Ascending aorta (tissue), 2 donors: ENCODE measurements at places on chromosomes 4 and X.

DNA sequence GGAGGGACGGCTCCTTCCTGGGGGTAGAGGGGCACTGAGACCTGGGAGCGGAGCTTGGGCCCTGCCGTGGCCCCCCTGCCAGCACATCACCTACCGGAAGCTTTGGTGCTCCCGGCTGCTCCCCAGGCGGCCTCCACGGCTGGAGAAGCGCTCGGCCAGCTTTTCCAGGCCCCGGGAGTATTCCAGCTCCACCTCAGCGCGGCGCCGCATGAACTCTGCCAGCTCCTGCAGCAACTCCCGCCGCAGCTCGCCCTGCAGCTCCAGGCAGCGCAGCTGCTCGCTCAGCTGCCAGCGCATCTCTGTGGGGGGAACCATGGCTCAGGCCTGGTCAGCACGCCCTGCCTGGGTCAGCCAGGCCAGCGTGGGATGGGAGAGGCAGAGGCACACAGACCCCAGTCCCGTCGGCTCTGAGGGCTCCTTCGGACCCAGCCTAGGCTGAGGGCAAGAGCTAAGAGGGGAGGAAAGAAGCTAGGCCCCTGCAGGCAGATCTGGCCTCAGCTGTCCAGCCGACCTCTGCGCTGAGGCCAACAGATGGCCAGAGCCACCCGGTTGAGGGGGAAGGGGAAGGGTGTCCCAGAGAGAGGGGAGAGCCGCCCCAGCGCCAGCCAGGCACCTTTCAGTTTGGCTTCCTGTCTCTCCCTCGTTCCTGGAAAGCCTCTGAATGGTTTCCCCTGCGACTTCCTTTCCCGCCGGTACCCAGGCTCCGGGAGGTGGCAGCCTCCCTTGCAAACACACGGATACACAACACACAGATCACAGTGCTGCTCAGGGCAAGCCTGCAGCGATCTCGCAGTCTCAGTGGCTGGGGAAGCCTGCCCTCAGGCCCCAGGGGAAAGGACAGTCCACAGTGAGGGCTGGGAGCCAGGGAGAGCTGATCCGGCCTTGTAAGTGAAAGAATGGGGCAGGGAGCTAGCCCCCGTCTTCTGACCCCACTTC lies 4.3 kb downstream of the ARHGAP4 start:
- no peak for DNase-seq

DNA sequence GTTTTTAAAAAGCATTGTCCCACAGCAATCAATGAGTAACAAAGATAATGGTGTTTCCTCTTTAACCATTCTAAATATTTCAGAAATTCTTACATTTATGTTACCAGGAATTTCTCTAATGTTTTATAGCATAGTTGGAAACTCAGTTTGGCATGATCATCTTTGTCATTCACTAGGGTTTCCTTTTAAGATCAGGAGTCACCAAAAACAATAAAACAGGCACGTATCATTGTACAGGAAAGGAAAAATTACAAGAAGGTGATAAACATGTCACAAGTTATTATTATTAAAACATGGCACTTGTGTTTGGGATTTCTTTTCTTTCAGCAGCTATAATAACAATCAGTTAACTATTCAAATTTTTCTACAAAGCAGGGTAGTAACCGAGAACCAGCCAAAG lies 84.0 kb downstream of the SLC10A7 start:
- DNase-seq, result no peak

- no peak for DNase-seq
Observed at GRCh38 chr4:2595952-2596552, 59.6 kb downstream of the FAM193A start.

GRCh38 chrX:96696462-96696861 lies 11.8 kb downstream of the DIAPH2 start:
- no peak for DNase-seq

- DNase-seq, result no peak
Observed at GRCh38 chrX:13661735-13662288, 8.9 kb downstream of the TCEANC start.

DNA sequence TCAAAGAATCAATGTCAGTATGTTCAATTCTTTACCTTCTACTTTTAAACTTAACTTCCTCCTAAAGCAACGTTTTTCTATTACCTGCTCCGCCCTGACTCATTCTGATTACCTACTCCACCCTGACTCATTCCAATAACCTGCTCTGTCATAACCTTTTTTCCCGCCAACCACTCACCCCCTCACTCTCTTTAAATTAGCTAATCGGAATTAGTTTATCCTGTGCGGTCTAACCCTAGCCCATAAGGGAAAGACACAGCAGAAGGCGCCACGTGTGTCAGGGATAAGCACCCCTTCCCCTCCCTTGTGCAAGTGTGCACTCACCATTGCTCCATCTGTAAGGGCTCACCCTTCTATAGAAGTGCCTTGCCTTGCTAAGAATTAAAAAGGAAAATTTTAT lies 64.4 kb downstream of the EIF4E start:
- DNase-seq, result no peak
